ENCODE measurements at places on chromosomes 12 and 14. TPM values are rescaled to one million over a fixed set of nuclear protein-coding genes. Genes with fewer than 3 reads are reported as not detected.

The INSM2 gene
- 0.16 TPM for total RNA-seq

DNA sequence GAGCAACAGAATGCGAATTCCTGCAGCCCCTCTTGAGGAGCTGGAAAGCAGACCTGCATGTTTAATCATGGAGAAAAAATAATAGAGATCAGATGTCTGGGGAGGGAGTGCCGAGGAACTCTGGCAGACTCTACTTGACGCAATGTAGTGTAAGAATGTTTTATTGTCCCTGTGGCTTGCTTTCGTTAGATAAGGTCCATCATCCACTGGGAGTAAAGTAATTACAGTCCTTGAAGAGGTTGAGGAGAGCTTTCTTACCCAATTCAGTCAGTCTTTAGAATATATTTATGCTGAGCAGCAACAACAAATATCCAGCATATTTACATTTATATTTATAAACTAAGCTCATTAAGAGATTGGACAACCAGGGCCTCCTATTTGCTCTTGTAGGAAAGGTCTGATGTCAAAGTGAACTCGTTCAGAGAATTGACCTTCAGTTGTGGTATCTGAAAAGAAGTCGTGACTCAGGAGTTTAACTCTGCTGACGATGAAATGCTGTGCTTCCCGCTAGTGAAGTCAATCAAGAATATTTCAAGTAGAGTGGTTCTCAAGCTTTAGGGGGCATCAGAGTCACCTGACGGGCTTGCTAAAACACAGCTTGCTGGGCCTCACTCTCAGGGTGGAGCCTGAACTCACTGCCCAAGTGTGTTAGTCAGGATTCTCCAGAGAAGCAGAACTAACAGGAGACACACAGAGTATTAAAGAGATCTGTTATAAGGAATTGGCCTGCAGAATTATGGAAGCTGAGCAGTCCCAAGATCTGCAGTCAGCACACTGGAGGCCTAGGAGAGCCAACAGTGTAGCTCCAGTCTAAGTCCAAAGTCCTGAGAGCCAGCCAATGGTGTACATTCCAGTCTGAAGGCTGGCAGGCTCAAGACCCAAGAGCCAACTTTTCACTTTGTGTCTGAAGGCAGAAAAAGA is 139.3 kb upstream of the LMNTD1 start:
- H3K4me1 ChIP-seq = no peaks in the 10 kb centered on the region
- DNase-seq = no peak
- no peaks in the 10 kb centered on the region for H3K36me3 ChIP-seq

DNA sequence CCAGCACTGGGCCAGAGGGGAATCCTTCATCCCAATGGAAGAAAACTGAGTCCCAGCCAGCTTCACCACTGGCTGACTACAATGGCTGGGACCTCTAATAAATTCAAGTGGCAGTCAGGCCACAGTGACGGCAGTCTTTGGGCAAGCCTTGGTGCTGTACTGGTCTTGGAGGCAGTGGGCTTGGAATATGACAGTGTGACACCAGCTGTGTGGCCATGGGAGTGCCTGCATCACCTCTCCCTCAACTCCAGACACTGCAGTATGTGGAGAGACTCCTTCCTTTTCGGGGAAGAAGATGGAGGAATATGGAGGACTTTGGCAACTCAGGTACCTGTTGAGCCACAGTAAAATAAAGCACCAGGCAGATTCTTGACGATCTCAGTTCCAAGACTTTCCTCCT is 16.0 kb upstream of the CD163L1 start:
- peaks cover 6% of the 10 kb centered on the region for H3K27me3 ChIP-seq
- H3K4me3 ChIP-seq = no peak overlapping the region
- DNase-seq = no peak
- H3K27ac ChIP-seq = no peak overlapping the region

GRCh38 chr14:59159169-59159568 is 29.3 kb upstream of the DAAM1 start:
- H3K4me1 ChIP-seq = peaks cover 17% of the 10 kb centered on the region
- no peak overlapping the region for H3K27ac ChIP-seq
- DNase-seq = no peak
- peaks cover 1% of the 10 kb centered on the region for H3K27me3 ChIP-seq
- H3K4me3 ChIP-seq = no peak overlapping the region

DNA sequence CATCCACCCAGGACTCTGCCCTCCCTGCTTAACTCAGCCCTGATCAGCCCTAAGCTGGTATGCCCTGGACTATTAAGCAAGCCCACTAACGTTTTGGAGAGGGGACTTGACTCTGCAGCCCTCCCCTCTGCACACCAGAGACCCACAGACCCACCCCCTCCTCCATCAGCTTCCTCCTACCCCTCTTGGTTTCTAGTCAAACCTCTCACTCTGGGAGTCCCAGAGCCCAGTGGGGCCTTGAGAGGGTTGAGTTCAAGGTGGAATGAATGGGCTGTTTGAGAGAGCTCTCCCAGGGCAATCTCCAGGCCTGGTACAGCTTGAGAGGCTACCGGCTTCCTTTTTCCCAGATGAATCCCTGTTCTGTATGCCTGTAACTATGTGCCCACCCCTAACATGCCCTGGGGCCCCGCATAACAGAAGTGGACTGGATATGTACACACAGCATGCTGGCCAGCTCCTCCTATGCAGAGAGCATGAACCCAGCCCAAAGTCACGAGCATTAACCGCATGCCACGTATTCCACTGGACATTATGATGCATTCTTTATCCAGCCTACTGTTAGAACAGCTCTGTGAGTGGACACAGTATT is 43.6 kb downstream of the IRF2BPL start:
- H3K27ac ChIP-seq = no peak overlapping the region
- H3K27me3 ChIP-seq = no peaks in the 10 kb centered on the region
- DNase-seq = no peak
- H3K4me3 ChIP-seq = no peak overlapping the region
- H3K4me1 ChIP-seq = peaks cover 8% of the 10 kb centered on the region
- peaks cover 8% of the 10 kb centered on the region for H3K36me3 ChIP-seq

The GSC gene
- 0.19 TPM for total RNA-seq

- no peak for DNase-seq
- H3K4me1 ChIP-seq = peaks cover 68% of the 10 kb centered on the region
- H3K27me3 ChIP-seq = no peaks in the 10 kb centered on the region
- peak overlapping the region; percentile 93 for H3K27ac ChIP-seq
Observed at GRCh38 chr14:61486930-61487495, 165.6 kb downstream of the PRKCH start.

DNA sequence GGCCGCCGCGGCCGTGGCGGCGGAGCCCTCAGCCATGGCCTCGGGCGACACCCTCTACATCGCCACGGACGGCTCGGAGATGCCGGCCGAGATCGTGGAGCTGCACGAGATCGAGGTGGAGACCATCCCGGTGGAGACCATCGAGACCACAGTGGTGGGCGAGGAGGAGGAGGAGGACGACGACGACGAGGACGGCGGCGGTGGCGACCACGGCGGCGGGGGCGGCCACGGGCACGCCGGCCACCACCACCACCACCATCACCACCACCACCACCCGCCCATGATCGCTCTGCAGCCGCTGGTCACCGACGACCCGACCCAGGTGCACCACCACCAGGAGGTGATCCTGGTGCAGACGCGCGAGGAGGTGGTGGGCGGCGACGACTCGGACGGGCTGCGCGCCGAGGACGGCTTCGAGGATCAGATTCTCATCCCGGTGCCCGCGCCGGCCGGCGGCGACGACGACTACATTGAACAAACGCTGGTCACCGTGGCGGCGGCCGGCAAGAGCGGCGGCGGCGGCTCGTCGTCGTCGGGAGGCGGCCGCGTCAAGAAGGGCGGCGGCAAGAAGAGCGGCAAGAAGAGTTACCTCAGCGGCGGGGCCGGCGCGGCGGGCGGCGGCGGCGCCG is 381 bp downstream of the YY1 start:
- peaks cover 18% of the 10 kb centered on the region for H3K36me3 ChIP-seq
- no peak overlapping the region for H3K27ac ChIP-seq
- peak overlapping the region; percentile 91 for H3K4me3 ChIP-seq
- peaks cover 63% of the 10 kb centered on the region for H3K4me1 ChIP-seq
- peak; percentile 46 for DNase-seq

DNA sequence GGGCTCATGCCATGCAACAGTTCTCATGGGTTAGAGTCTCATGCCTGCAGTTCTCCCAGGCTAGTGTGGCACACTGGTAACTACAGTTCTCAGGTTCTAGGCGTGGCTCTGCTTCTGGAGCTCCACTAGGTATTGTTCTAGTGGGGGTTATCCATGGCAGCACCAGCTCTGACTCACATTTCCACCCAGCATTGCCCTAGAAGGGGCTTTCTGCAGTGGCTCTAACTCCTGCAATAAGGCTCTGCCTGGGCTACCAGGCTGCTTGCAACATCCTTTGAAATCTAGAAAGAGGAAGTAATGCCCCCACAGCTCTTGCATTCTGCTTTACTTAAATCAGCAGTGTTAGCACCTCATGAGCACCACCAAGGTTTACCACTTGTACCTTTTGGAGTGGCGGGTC is 220.3 kb upstream of the ARID2 start:
- H3K27me3 ChIP-seq = no peaks in the 10 kb centered on the region
- DNase-seq = no peak
- peaks cover 6% of the 10 kb centered on the region for H3K4me1 ChIP-seq
- no peak overlapping the region for H3K27ac ChIP-seq
- H3K36me3 ChIP-seq = peaks cover 3% of the 10 kb centered on the region

DNA sequence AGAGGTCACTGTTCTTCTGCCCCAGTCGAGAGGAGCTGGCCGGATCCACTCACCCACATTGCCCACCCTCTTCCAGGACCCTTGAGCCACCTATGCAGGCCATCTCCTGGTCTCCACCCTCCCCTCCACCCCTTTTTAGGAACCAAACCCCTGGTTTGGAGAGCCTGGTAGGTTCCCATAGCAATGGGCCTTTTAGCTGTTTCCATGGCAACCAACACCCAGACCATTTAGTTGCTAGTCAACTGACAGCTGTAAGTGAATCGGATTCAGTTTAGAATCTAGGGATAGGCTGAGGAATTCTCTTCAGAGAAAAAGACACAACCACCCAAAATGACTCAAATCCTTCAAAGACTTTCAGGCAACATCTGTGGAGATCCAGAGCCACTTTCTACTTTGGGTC is 16.5 kb downstream of the NPC2 start:
- DNase-seq = no peak
- no peak overlapping the region for H3K4me3 ChIP-seq
- H3K27ac ChIP-seq = no peak overlapping the region

- no peak overlapping the region for H3K27ac ChIP-seq
Observed at GRCh38 chr12:19411234-19412204, 27.8 kb upstream of the AEBP2 start.

DNA sequence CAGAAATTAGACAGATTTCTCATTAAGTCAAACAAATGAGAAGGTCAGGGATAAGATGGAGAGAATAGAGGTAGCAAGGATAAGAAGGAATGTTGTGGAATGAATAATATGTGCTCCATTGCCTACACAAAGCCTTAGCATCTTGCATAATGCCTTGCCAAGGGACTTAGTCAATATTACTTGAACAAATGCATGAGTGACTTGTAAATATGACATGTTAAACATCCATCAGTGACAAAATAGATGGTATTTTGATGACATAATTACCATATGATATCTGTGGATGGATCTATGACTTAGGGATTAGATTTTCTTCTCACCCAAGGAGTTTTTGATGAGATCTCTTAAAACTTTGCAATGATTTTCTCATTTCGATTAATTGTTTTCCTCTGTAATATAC is 194.1 kb upstream of the RASSF8 start:
- no peak overlapping the region for H3K27ac ChIP-seq
- H3K36me3 ChIP-seq = no peaks in the 10 kb centered on the region
- H3K27me3 ChIP-seq = no peaks in the 10 kb centered on the region

The SMCO3 gene
- total RNA-seq = not detected

DNA sequence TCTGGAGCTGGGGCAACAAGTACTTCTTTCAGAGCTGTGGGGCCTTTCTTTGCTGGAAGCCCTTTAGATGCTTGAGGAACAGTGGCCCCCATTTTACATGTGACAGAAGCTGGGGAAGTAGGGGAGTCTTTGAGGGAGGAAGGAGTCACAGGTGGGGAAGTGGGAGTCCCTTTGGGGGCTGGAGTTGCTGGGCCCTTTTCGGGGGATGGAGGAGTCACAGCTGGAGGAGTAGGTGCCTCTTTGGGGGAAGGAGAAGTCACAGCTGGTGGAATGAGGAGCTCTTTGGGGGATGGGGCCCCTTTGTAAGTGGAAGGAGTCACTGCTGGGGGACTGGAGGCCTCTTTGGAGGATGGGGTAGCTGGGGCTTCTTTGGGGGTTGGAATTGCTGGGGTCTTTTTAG is 8.6 kb downstream of the NACA start:
- peaks cover 61% of the 10 kb centered on the region for H3K36me3 ChIP-seq
- peak overlapping the region; percentile 7 for H3K4me3 ChIP-seq
- H3K4me1 ChIP-seq = peaks cover 55% of the 10 kb centered on the region
- no peaks in the 10 kb centered on the region for H3K27me3 ChIP-seq
- DNase-seq = no peak
- peak overlapping the region; percentile 67 for H3K27ac ChIP-seq

The KRT82 gene
- total RNA-seq = not detected

DNA sequence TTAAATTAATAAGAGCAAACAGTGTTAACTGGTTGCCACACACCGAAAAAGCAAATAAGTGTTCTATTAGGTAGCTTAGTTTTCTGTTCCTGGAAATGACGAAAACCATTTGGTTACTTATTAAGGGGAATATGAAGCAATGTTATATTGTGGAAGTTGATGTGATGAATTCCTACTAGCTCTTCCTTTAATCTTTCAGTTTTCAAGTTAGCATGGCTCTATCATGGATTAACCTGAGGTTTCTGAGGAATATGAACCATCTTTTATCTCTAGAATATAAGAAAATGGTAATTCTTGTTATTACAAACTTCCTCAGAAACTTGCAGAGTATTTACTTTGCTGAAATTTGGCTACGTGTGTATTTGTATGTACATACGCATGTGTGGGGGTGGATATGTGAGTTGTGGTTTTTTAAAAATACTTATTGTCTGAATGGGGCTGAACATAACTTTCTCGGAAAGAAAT is 245.7 kb downstream of the KCNC2 start:
- no peak overlapping the region for H3K4me3 ChIP-seq
- H3K36me3 ChIP-seq = no peaks in the 10 kb centered on the region
- H3K27ac ChIP-seq = no peak overlapping the region
- DNase-seq = no peak
- H3K27me3 ChIP-seq = no peaks in the 10 kb centered on the region
- no peaks in the 10 kb centered on the region for H3K4me1 ChIP-seq

The TMEM116 gene
- total RNA-seq = 21.0 TPM

The LALBA gene
- not detected for total RNA-seq

The AKAP6 gene
- 3.6 TPM for total RNA-seq

DNA sequence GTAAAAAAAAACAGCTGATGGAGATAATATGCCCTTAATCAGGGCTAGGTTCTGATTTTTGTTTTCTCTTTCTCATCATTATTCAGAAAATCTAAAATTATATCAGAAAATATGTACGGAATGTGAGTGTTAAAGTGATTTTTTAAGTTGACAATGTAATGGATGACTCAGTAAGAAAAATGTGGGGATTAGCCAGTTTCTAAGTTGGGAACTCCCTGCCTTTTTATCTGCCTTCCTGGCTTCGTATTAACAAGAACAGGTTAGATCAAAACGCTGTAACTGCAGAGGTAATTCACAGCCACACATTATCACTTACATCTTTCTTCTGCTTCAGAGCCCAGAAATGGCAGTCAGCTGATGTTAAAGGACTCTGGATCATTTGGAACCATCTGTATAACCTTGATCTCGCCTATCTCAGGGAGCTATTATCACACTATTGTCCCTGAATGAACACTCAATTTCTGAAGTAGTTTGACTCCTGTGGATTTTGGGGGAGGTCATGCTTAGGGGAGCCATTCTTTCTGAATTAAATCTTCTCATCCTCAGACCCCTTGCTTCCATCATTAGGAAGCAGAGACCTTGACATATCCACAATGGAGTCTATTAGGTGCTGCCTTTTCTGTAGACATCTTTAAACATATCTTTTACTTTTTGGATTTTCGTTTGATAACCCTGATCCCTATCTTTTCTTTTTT is 135.7 kb upstream of the SLC16A7 start:
- H3K4me1 ChIP-seq = no peaks in the 10 kb centered on the region
- H3K36me3 ChIP-seq = no peaks in the 10 kb centered on the region

Measured in activated T-cell treated with anti-CD3 and anti-CD28 coated beads, Interleukin-2, amount 50 U/mL, for 72 hours (primary cell).